ENCODE measurements at places on chromosomes 1 and 21. TPM values are rescaled to one million over a fixed set of nuclear protein-coding genes. Genes with fewer than 3 reads are reported as not detected.

The HNRNPCL1 gene
- total RNA-seq = not detected

The MRPL24 gene
- 99.8 TPM for total RNA-seq

The KLHL12 gene
- 19.4 TPM for total RNA-seq

The SEMA6C gene
- total RNA-seq = 56.6 TPM

The CDK11B gene
- 23.6 TPM for total RNA-seq

The PPIAL4G gene
- total RNA-seq = not detected

GRCh38 chr1:204363335-204364114 is 3.8 kb upstream of the PLEKHA6 start:
- DNase-seq = peak; percentile 76

DNA sequence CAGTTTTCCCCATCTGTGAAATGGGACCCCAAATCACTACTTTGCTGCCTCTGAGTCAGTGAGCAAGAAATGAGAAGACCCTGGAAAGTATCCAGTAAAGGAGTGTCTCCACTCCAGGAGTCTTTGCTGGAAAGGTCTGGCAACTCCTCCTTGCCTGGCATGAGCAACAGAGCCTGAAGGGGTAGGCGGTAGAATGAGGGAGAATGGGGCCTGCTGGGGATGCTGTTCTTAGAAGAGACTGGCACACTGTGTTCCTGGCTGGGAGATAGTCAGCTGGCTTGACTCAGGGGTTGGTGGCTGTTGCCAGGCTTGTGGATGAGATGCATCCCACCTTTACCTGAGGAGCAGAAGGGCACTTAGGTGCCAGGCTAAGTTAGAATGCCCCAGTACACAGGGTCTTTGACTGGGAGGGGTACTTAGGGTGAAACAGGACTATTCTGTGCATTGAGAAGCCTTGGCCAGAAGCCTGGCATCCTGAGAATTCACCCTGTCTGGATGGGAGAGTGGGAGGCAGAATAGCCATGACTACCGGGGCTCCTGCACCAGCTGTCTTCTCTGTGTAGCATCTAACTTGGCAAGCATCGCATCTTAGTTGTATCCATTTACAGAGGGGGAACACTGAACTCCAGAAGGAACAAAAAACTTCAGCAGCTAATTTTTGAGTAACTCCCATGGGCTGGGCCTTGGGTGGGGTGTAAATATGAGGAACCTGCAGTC is 2.5 kb downstream of the MFSD2A start:
- DNase-seq = no peak

- DNase-seq = no peak
These were observed 62.4 kb downstream of the PTPRC start for GRCh38 chr1:198701250-198701649.

- DNase-seq = no peak
These were observed 512.2 kb downstream of the NEGR1 start for GRCh38 chr1:71770121-71770520.

DNA sequence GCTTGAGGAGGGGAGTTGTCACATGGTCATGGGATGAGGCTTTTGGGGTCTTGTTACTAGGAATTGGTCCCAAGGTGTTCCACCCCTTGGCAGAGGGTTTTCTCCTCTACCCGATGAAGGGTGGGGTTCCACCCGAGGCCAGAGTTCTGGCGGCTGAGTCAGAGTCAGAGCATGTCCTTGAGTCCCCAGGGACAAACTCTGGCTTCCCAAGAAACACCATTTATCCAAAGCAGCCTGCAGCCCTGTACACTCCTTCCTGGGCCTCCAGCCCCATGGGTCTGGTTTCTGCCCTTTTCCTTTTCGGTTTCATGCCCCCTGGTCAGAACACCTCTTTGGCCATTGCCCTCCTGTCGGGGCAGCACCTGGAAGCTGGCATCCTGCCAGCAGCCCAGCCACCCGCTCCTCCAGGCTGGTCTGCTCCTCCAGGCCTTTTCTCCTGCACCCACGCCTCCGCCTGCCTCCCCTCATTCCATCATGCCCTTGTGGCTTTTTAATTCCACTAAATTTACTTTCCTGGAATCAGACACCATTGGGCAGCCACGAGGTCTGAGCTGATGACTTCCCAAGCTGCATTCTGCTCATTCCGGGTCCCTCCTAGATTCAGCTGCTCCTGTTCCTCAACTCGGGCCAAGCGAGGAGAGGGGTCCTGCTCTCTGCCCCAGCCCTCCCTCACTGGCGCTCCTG is 301.7 kb upstream of the VAMP3 start:
- no peak for DNase-seq

DNA sequence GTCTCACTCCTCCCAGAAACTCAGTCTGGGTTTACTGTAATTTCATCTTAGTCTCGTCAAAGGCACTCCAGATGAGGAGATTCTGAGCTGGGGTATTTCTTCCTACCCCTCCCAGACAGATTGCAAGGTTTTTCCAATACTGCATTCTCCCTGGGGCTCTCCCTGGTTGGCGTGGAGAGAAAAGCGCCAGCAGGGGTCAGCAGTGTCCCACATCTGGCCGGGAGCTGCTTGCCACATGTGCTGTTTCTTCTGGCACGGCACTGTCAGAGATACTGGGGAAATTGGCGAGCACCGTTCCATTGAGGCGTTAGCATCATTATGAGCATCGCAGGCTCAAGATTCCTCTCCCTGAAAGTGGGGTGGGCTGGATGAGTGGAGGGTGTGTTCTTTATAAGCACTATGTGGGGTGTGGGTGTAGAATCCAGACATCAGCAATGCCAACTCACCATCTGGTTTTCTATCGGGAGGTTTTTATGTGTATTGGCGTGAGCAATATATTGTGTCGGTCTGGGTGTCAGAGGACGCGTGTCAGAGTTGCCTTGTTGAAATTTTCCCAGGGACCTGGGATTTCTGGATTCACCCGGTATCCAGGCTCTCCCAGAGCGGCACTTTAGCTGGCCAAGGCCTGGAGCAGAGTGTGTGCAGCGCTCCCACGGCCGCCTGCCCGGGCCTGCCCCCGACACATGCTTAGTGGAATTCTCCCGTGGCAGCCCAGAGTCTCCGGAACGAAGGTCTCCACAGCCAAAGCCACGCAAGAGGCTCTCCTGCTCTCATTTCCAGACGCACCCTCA is 8.0 kb upstream of the NAV1 start:
- peak; percentile 91 for DNase-seq

DNA sequence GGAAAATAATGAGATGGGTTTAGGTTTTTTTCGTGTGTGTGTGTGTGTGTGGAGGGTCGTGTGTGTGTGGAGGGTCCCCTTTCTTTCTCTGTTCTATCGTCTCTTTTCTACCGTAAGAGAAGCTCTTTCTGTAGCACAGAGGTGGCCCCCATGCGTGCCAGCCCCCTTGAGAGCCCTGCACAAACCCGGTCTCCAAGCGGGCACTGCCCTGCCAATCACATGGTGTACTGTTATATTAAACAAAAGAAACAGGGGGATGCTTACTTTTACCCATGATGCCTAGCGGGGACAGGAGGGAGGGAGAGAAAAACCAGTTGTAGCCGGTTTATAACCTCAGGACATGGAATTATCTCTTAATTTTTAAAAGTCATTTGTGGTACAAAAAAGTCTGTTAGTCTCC is 41.0 kb downstream of the GATAD2B start:
- no peak for DNase-seq

- DNase-seq = no peak
These were observed 28.4 kb upstream of the CEP350 start for GRCh38 chr1:179925922-179926849.

GRCh38 chr1:41414716-41415306 is 53.6 kb downstream of the FOXO6 start:
- DNase-seq = no peak

DNA sequence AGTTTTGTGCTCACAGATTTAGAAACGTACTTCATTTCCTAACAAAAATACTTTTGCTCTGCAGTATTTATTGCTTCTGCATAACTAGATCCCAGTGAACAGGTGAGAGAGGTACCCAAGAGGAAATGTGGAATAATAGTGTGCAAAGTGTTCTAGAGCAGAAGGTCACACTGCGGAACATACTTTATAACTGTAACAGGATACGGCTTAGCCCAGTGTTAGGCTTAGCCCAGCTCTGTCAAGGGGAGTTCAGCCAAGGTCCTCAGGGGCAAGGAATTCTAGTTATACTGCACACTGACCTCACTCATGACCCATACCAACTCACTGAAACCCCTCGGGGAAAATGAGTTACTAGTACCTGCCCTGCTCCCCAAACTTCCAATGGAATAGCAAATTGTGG is 55.3 kb downstream of the PTPN14 start:
- DNase-seq = no peak

DNA sequence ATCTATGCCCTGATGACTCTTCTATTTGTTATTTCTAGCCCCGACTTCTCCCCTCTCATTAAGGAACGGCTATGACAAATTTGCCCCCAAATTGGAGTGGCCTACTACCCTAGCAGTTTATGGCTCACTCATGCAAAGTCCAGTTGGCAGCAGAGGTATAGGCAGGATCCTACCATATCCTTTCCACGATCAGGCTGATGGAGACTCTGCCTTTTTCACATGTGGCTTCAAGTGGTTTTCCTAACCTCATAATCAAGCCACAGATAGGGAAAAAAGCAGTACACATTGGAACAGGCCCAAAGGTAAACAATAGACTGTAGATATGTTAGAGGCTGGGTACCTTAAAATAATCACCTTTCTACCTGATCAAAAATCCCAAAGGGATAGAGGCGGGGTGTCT is 292.5 kb downstream of the NCAM2 start:
- DNase-seq = no peak

DNA sequence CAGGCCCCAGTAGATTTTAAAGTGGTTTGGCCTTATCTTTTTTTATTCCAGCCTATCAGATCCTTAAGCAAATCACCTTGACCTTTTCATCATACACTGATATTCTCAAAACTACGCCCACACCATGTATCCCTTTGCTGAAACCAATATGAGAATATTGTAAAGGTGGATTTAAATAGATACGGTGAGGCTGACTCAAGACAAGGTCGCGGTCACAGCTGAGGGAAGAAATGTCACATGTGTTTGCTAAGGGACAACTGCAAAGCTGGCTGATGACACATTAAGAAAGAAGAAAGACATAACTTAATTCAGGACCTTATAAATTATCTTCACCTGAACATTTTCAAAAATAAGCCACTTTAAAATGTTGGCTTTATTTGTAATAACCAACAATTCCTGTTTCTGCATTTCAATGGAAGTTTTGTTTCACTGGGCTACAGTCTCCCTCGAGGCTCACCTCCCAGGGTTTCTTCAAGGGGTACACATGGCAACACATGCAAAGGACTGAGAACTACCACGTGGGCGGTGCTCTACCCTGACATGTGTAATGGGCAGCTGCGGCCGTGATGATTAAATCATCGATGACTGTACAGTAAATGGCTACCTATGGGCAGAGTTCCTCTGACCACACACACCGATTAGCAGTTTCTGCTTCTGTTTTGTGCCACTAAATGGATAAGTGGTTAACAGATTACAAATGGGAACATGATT is 189.5 kb downstream of the SIPA1L2 start:
- DNase-seq = no peak

DNA sequence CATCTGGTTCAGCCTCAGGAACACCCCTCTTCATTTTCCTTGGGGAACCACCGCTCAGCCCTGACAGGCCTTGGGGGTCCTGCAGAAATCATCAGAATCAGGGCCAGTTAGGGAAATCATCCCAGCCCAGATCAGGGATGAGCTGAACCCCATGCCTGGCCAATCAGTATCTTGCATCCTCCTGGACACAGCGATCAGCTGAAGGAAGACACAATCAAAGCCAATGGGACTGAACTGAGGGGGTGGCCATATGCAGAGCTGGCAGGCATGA is 395.4 kb downstream of the MATN1 start:
- DNase-seq = no peak

- DNase-seq = no peak
These were observed 1.2 kb downstream of the MFN2 start for GRCh38 chr1:11981378-11982009.

DNA sequence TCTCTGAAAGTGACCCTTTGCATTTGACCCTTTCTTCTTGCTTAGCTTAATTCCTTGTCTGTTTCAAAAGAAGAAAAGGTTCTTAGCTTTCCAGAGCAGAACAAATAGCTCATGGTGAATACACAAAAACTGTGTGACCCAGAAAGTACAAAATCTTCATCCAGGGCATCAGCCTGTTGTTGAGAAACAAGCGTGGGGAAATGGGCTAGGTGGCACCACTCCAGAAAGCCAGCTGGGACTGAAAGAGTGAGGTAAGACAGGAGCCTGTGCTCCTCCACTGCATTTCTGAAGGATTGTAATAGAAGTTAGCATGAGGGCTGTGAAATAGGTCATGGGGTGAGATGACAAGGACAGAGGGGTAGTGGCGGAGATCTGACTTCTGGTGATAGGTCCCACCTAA is 45.8 kb downstream of the CYP2J2 start:
- DNase-seq = peak; percentile 56

DNA sequence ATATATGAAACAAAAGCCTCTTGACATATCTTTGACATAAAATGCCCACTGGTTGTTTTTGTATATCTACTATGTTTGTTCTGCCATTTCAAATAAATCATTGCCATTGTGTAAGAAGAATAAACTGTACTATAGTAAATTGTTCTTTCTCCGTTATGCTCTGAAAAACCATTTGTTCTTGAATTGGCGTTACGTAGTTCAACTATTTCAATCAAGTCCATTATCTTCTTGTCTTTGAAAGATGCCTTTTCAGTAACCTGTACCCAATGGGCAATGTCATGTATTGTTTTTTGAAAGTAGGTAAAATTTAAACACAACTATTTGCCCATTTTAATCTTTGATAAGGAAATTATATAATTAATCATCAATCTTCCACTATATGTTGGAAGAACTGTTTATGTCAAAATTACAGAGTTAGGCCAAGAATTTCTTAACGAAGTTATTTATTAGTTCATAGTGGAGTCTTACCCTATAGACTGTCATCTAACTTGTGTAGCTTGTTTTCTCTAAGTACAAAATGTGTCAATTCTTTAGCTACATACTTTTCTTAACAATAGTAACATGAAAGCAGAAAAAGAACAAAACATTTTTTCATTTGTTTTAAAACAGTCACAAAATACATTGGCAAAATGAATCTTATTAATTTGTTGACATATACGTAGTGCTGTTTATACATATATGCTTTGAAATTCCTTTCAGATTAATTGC is 294.8 kb downstream of the PTPRC start:
- no peak for DNase-seq

DNA sequence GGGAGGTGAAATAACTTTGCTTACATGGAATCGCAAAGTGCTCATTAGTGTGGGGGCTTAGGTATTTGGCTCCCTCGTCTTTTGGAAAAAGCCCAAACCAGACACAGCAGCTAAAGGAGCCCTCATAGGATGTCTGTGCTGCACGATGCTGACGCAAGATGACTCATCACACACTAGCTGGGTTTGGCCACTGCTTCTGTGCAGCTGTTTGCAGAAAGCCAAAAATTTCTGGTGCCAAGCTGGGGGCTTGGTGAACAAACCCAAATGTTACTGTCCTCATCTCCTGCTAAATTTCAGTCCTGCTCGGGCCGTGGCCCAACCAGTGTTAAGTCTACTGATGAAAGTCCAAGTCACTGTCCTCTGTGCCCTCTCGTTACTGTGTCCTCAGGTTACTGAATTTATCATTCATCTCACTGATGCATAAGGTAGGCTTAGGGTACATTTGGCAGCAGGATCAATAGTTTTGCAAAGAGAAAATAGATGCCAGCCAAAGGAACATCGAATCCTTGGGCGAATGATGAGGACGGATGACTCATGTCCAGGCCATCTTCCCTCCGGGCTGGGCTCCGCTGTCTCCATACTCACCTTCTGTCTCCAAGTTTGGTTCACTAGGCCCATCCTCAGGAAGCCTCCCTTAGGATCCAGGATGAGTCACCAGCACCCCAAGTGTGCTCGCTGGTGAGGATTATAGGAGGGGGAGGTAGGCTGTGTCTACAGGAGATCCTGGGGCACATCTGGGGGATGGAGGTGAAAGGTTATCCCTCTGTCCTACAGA is 177.7 kb downstream of the ADSS2 start:
- peak; percentile 66 for DNase-seq

GRCh38 chr1:21534674-21535378 is 25.6 kb downstream of the ALPL start:
- no peak for DNase-seq

Measured in Right ventricle myocardium superior (tissue), 1 donor.